Fibroblast of the aortic adventitia (primary cell): ENCODE measurements at places on chromosomes 1 and 21.

DNA sequence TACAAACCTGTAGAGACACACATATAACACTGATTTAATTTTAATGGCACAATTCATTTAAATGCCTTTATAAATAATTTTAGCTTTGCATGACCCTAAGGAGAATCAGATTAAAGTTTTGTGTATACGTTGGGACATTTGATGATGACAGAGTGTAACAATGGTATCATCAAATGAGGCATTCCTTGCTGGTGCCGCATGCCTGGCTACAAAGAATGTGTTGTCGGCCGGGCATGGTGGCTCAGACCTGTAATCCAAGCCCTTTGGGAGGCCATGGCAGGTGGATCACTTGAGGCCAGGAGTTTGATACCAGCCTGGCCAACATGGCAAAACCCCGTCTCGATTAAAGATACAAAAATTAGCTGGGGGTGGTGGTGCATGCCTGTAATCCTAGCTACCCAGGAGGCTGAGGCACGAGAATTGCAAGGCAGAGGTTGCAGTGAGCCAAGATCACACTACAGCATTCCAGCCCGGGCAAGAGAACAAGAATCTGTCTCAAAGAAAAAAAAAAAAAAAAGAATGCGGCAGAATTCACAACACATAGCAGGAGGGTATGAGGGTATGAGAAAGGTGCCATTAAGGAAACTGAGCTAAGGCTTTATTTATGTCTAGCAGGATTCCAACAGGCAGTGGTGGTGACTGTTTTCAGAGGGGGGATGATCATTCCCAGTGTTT is 58.9 kb downstream of the PTPN14 start:
- peak; percentile 78 for DNase-seq

DNA sequence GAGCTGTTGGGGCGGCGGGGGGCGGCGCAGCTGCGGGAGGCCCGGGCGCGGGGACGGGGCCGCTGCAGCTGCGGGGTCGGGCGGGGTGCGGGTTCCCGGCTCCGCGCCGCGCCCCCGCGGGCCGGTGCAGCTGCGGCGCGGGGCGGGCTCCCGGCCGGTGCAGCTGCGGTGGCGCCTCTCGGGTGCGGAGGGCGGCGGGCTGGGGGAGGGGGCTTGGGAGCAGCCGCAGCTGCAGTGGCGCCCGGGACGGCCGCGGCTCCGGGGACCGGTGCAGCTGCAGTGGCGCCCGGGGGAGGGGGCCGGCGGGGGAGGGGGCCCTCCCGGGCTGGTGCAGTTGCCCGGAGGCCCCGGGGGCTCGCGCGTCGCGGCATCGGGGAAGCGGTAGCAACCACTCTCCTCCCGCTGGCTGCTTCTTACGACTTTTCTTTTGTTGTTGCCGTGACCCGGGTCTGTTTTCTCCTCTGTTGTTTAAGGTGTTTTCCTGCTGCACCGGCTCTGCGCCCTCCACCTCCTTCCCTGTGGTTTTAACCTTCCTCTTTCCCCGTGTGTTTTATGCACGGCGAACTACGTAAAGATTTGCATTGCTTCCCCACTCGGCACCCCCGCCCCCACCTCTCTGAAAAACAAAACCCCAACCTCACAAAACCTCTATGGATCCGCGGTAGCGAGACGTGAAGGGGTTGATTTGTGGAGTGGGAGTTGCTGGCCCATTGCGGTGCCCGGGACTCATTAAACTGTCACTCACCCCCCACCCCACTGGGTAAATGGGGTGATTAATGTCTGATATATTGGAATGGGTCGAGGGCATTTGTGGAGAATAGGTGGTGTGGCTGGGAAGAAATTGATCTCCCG is 1.7 kb upstream of the ZBTB18 start:
- no peak for DNase-seq

GRCh38 chr1:16095447-16095846 is 22.0 kb upstream of the FAM131C start:
- DNase-seq: no peak

GRCh38 chr1:40625076-40625475 is 40.4 kb downstream of the RIMS3 start:
- DNase-seq: peak; percentile 14

GRCh38 chr1:202005958-202006357 is 4.4 kb upstream of the ELF3 start:
- peak; percentile 36 for DNase-seq

DNA sequence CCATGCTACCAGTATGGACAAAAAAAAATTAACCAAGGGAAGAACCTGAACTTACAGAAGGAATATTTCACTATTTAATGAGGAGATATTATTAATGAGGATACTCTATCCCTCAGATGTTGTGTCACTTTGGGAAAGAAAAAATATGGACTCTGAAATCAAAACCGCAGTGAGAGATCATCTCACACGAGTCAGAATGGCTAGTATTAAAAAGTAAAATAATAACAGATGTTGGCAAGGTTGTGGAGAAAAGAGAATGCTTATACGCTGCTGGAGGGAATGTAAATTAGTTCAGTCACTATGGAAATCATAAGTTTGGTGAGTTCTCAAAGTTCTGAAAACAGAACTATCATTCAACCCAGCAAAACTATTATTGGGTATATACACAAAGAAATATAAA is 30.9 kb downstream of the TNFSF4 start:
- DNase-seq: no peak

DNA sequence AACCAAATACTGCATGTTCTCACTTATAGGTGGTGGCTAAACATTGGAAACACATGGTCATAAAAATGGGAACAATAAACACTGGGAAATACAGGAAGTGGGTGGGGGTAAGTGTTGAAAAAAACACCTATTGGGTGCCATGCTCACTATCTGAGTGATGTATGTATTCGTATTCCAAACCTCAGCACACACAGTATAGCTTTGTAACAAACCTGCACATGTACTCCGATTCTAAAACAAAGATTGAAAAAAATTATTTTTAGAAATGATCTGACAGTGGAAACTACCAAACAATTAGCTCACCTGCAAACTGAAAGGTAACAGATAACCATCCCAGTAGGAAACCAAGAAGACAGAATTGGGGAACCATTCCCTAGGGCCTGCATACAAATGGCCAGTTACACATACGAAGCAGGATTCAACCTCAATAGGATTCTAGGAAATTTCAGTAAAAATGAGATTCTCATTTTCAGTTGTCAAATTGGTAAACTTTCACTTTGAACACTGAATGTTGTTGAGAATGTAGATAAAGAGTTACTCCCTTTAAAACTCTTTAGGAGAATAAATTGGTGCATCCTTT is 88.1 kb upstream of the LRRC8D start:
- no peak for DNase-seq
